KBM-7 (cell line): ENCODE measurements at places on chromosomes 4 and X.
A peak's percentile ranks its signal among the peaks of the same experiment; 100 is the strongest.

GRCh38 chr4:8381814-8382581 is 58.5 kb downstream of the ACOX3 start:
- DNase-seq, result no peak

DNA sequence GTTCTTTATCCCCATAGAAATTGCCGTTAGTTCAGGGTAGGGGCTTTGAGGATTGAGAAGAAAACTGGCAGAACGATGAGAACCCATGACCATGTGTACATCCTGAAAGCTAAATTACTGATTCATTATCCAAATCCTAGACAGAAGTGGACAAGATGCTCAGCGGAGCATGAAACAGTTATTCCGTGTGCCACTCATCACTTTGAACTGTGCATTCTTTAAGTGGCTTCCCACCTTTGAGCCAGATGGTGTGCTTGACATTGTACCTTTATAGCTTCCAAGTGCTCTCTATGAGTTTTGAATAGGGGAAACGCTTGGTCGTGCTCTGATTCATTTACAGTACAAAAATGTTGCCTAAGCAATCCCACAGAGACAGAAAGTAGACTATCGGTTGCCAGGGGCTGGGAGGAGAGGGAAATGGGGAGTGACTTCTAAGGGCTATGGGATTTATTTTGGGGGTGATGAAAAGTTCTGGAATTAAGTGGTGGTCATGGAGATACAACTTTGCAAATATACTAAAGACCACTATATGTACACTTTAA is 100.0 kb downstream of the DOCK11 start:
- DNase-seq, result peak; percentile 59

GRCh38 chrX:100654261-100654660 is 10.3 kb downstream of the SRPX2 start:
- DNase-seq, result peak; percentile 14

GRCh38 chr4:72112514-72113156 is 80.8 kb downstream of the NPFFR2 start:
- DNase-seq, result no peak

GRCh38 chrX:97931586-97931985 is 1047.9 kb downstream of the RPA4 start:
- DNase-seq, result no peak

DNA sequence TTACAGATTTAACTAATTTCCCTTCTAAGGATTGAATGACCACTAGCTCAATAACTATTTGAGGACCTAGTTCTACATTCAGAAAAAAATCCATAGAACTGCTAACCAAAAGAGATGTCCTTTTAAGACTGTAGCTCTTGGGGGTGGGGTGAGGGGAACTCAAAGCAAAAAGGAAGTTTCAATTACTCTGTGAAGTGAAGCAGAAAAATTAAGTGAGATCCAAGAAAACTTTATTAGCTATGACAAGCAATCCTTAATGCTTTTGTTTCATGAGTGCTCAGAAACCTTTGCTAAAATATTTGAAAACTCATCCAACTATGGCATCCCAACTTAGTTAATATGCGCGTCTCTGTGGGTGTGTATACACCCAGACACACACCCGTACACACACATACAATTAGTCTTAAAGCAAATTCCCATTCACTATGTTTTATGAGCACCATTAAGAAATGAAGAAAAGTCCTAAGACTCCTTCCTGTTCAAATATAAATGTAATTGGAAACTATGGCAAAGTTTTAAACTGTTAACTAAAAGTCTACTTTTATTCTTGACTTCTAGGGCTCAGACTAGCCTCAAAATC is 44.5 kb downstream of the GPC4 start:
- DNase-seq, result no peak

DNA sequence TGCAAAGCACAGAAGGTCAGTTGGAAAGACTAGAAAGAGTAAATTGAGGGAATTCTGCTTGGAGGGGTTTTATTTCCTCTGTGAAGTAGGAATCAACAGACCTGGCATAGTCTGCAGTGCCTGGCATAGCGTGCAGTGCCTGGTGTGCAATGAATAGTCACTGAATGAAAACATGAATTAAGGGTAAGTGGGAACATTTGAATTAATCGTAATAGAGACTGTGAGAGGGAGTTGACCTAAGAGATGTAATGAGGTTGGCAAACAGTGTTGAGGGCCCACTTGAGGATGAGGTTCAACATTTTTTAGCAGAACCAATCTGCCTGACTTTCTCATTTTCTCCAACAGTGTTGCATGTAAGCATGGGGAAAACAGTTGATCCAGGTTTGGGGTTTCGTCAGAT is 377.2 kb upstream of the FTHL17 start:
- no peak for DNase-seq

DNA sequence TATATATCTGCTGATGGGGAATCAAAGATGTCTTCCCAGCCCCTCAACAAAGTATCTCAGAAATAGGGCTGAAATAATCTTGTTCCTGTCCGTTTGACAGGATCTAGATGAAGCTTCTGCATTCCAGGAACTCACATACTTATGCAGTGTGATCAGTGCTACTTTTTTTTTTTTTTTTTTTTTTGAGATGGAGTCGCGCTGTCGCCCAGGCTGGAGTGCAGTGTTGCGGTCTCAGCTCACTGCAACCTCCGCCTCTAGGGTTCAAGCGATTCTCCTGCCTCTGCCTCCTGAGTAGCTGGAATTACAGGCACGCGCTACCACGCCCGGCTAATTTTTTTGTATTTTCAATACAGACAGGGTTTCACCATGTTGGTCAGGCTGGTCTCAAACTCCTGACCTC is 36.4 kb downstream of the DHX15 start:
- DNase-seq, result no peak

- no peak for DNase-seq
Observed at GRCh38 chr4:139209470-139210063, 32.5 kb upstream of the ELF2 start.

DNA sequence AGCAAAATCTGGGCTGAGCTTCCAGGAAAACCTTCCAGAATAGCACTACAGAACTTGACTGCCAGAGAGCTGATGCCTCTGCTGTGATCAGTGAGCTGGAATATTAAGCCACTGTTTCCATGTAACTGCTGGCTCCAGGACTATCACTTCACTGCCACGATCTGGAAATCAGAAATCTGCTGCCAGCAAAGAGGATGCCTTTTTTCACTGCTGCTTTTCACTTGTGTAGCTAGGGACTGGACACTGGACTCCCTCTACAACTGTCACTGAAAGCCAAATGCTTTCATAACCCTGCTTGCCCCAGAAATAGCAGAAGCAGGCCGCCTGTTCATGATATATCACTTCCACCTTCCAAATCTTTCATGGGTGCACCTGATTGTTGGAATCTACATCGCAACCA is 9.4 kb upstream of the AP1S2 start:
- no peak for DNase-seq

DNA sequence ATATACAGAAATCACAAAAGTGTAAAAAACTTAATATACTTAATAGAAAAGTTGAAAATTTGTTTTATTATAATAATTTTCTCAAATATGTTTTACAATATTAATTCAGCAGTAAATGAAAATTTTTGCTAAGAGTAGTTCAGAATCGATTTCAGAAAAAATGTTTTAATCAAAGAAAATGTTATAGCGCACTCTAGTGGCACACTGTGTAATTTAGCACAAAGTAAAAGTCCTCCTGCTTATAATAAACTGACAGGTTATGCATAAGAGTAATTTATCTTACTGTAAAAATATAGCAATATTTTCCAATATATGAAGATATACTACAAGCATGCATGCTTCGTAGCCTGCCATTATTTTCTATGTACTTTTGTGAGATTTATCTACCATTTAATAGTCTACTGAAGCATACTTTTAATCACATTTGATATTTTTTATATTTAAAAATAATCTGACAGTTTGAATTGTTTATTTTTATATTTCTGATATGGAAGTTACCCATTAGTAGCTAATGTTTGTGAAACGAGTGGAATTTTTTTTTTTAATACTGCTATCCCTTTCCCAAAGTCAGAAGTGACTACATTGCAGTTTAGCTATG is 217.9 kb upstream of the KLHL4 start:
- DNase-seq, result peak; percentile 43

DNA sequence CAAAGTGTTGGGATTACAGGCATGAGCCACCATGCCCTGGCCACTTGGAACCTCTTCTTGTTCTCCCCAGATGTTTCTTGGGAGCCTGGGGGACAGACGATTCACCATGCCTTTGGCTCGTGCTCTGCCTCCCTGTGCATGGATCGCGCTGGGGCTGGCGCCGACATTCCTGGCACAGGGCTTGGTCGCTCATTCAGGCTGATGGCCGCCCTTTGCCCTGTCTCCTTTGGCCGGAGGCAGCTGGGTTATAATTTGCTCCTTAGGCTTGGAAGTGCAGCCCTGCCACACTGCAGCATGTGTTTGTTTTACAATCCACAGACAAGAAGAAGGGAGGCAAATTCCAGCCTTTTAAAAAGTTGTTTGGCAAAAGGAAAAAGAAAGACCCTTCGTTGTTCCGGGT is 115.3 kb downstream of the AASDH start:
- DNase-seq, result no peak

DNA sequence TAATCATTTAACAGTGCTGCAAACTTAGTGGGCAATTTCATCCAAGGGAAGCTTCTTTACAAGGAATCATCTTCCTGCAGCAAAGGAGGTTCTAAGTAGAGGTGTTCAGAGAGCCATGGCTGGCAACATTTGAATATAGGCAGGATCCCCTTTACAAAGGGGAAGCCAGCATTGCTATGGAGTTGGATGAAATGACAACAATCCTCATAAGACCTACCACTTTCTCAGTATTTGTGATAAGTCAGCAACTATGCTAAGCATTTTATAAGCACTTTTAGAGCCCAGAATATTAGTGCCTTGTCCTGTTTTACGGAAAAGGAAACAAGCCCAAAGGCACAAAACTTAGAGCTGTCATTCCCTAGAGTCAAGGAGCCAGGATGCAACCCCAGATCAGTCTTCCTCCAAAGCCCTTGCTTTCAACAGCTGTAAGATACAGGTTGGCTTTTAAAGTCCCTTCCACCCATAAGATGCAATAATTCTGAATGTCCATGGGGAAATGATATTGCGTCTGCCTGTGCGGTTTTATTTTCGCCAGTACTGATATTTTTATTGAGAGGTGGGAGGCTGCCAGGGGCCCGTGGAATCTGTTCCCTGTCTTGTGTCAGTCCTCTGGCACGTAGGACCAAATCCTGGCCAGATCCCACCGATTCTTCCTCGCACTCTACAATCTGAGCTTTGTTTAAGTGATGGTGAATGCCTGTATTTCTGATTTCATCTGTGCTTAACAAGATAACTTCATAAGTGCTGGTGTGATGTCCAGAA is 59.1 kb downstream of the SMIM20 start:
- DNase-seq, result no peak

GRCh38 chr4:107648178-107648991 is 71.6 kb downstream of the PAPSS1 start:
- no peak for DNase-seq

DNA sequence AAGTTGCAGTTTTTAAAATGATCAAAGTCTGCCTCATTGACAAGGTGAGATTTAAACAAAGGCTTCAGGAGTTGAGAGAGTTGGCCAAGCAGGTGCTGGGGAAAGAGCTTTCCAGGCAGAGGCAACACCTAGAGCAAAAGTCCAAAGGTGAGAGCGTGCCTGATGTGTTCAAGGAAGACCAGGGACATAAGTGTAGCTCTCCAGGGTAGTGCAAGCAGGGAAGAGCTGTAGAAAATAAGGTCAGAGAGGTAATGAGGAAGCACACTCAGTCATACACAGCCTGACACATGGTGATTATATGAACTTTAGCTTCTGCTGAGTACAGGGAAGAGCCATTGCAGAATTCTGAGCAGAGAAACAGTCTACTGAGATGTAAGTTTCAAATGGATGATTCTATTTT is 265.0 kb upstream of the NWD2 start:
- no peak for DNase-seq

DNA sequence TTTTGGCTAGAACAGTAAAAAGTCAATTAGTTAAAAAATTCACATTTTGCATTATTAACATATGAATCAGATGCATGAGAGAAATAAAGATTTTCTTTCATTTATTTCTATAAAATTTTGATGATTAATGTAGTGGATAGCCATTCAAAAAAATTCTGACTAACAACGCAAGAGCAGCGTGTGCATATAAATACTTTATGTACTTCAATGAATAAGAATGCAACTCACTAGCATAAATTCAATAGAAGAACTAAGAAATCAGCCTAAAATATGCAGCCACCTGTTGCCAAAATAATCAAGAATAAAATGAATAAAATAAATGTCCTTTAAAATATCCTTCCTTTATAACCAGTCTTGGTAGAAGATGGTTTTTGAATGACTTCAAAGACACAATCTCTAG is 471.9 kb downstream of the PDGFC start:
- DNase-seq, result no peak

- no peak for DNase-seq
Observed at GRCh38 chrX:38332505-38332904, 5.2 kb upstream of the RPGR start.

- no peak for DNase-seq
Observed at GRCh38 chr4:75102787-75103085, 169.8 kb downstream of the PARM1 start.

DNA sequence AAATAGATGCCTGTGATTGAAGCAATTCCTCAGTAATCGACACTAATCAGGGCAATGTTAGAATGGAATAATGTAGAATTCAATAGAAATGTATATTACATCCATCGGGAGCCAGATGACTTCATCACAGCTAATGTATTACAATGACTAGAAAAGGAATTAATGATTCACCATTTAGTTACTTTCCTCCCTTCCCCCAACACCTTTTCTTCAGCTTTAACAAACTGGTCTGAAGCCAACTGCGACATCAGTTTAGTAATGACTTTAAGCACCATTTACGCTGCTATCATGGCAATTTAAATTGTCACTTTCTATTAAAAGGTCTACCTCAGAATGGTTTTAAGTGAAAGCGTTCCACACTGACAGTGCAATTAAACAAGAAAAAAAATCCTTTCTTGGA is 45.1 kb downstream of the SUPT20HL2 start:
- DNase-seq, result no peak

DNA sequence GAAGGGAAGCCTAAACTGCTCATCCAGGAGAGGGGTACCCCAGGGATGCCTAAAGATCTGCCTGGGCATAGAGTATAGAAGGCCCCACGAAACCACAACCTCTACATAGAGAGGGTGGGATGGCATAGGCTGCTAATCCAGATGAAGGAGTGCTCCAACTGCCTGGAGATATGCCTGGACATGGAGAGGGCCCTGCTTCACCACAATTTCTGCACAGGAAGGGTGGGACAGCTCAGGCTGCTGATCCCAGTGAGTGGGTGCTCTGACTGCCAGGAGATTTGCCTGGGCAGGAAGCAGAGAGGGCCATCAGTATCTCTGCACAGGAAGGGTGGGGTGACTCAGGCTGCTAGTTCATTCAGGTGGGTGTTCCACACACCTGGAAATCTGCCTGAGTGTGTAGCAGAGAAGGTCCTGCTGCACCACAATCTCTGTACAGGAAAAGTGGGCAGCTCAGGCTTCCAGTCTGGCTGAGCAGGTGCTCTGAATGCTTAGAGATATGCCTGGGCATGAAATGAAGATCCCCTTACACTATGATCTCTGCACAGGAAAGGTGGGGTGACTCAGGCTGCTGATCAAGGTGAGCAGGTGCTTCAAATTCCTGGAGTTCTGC is 61.1 kb downstream of the ZNF518B start:
- DNase-seq, result no peak

DNA sequence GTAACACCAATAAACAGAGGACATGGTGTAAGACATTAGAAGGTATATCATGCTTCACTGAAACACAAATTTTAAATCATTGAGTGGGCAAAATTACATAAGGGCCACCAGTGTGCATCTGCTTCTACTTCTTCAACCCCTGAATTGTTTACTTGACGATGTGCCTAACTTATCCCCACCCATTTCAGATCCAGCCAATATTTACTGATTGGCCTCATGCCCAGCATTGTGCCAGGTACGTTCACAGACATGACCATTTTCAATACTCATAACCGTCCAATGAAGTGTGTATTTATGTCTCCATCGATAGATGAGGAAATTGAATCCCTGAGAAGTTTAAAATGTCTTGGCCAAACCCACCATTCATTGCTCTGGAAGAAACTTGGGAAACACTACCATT is 208.3 kb upstream of the MID1 start:
- no peak for DNase-seq
